K562 (cell line): ENCODE measurements at places on chromosomes 13 and 19. TPM values are rescaled to one million over a fixed set of nuclear protein-coding genes. Genes with fewer than 3 reads are reported as not detected.

- no peak for DNase-seq
These were observed 47.0 kb upstream of the FLT1 start for GRCh38 chr13:28541966-28542365.

DNA sequence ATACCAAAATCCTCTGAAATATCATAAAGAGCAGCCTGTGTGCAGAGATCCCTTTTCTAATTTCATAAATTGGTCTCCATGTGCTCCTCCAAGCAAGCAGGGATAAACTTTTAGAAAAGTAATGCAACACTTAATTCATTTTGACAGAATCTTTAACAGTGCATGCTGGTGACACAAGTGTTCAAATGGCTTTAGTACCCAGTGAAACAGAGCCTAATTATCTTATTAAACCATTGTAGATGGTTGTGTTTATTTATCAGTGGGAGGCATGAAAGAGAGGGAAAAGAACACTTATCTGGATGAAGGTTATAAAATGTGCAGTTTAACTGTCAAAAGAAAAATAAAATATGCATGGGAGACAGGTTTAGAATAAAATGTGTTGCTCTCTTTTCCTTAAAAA lies 945.0 kb upstream of the PCDH20 start:
- no peak for DNase-seq

- no peak for DNase-seq
These were observed 8.5 kb downstream of the PLEKHJ1 start for GRCh38 chr19:2227415-2228156.

DNA sequence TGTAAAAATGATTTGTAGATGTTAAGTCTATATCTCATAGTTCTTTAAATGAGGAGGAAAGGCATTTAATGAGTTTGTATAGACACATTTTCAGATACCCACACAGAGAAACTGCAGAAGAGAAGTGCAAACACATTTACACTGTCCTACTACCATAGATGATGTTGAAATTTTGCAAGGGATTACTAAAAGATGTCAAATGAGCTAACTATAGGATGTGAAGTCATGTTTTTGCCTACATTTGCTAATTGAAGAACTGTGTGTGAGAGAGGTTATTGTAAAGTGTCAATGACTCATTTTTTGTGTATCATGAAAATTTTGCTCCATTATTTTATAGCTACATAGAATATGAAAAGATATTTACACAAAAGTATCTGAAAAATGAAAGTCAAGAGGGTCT lies 178.9 kb downstream of the ITGBL1 start:
- no peak for DNase-seq

- no peak for DNase-seq
These were observed 6.6 kb downstream of the PEPD start for GRCh38 chr19:33514885-33515551.

DNA sequence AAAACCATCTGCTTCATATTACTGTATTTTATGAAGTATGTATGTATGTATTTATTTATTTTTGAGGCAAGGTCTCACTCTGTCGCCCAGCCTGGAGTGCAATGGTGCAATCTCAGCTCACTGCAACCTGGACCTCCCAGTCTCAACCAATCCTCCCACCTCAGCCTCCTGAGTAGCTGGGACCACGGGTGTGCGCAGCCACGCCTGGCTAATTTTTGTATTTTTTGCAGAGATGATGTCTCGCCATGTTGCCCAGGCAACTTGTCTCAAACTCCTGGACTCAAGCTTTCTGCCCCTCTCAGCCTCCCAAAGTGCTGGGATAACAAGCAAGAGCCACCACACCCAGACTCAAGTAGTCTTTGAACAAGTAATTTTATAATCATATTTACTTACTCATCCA lies 5.5 kb downstream of the KATNAL1 start:
- DNase-seq, result no peak

GRCh38 chr13:73331556-73331955 lies 272.8 kb downstream of the KLF5 start:
- DNase-seq, result no peak

- DNase-seq, result no peak
These were observed 2724.7 kb downstream of the PCDH9 start for GRCh38 chr13:64505336-64505910.

DNA sequence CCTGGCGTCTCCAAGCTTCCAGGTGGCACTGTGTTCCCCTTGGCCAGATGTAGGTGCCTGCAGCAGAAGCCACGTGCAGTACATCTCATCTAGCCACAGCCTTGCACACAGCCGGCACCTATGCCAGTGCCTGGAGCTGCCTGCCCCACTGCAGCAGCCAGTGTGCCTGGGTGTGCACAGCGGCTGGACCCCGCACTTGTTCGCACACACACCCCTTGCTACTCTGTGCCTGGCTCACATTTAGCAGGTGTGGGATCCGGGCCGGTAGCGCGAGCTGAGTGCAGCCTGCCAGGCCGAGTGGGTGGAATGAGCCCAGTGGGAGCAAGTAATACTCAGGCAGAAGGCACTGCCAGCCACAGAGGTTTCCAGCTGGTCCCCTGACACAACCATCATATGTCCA lies 26.9 kb upstream of the RBM26 start:
- no peak for DNase-seq

DNA sequence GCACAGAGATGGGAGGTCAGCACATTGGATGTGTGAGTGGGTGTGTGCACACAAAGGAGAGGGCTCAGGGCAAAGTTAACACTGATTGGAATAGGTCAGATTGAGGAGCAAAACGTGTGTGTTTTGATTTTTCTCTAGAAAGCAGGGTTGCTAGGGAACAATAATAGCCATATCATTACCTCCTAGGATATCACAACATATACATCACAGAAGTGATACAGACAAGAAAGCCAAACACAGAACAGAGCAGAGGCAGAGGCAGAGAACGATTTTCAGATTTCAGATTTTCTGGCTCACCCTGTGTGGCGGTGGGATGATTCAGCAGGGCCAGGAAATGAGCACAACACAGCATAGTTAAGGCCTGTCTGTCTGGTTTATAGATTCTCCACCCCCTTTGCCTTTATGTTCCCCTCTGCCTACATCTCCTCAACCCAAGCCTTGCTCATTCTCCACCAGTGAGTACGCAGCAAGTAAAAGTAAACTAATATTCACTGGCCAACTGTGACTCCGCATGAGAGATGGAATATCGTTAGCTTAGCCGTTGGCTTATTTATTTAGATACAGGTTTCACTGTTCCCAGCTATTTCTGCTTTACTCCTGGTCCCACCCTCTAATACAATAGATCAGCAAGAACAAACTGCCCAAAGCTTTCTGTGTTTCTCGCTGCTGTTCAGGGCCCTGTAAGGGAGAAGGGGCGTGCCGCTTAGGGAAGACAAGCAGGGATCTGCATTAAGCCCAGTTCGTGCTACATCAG lies 182.7 kb upstream of the TSC22D1 start:
- DNase-seq, result no peak

- DNase-seq, result no peak
These were observed 23.7 kb downstream of the LYPD3 start for GRCh38 chr19:43441716-43442115.

DNA sequence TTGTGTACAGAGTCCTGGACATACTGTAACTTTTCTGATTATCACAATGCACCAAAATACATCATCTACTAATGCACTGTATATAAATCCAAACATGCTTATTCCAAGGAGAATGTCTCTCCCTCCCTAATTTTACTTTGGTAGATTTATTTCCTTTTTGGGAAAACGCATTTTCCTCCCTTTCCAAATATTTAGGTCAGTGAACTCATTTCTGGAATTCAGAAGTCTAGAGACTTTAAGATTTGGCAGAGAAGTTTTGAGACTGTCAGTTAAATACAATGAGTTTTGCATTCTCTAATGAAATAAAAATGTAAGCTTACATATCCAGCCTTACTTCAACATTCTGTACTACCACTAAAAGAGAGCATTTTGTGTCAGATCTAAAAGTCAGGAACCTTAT lies 165.8 kb upstream of the EDNRB start:
- no peak for DNase-seq

DNA sequence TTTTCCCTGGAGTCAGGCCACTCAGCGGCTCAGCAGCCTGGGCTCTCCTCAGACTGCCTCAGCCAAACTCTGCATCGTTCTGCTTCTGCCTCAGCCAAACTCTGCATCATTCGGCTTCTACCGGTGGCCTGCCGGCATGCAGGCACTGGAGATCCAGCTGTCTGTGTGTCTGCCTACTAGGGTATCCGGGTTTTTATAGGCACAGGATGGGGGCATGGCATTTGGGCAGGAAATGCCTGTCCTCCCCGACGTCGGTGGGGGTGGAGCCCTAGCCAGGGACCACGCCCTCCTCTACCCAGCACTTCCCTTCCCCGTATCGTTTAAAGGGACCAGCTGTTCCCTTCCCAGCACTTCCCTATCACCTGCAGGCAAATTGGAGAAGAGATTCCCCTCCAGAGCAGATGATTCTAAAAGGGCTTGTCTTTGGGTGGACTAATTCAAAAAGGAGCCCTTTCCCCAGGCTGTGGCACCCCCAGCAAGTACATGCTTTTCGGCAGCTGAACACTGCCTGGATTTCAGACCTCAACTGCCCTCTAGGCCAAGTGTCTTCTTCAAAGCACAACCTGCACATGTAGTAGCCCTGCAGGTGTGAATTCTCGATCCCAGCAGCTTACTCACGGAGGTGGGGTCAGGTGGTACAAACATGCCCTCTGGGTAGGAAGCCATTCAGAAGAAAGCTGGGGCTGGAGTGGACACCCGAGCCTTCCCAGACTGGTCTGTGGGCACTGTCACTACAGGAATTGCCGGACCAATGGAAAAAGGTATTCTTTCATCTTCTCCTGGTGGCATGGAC lies 25.4 kb upstream of the GPR12 start:
- no peak for DNase-seq

Gene FGF14
- polyA plus RNA-seq, result not detected in 2 replicates

Gene NDUFA7
- 152 and 187 TPM in 2 replicates for polyA plus RNA-seq

Gene RNF225
- not detected in 2 replicates for polyA plus RNA-seq

Gene FXYD3
- not detected in 2 replicates for polyA plus RNA-seq

Gene CDADC1
- polyA plus RNA-seq, result 6.3 and 8.8 TPM in 2 replicates

Gene ATP8A2
- 0.04 TPM in 1 of 2 replicates, not detected in the other for polyA plus RNA-seq

Gene IRGC
- not detected in 2 replicates for polyA plus RNA-seq

Gene PTGIR
- 1.7 and 3.4 TPM in 2 replicates for polyA plus RNA-seq

Gene TMEM238
- polyA plus RNA-seq, result 1.3 and 2.1 TPM in 2 replicates
